Thoracic aorta (tissue), 2 donors: ENCODE measurements at places on chromosomes 1 and 21.

DNA sequence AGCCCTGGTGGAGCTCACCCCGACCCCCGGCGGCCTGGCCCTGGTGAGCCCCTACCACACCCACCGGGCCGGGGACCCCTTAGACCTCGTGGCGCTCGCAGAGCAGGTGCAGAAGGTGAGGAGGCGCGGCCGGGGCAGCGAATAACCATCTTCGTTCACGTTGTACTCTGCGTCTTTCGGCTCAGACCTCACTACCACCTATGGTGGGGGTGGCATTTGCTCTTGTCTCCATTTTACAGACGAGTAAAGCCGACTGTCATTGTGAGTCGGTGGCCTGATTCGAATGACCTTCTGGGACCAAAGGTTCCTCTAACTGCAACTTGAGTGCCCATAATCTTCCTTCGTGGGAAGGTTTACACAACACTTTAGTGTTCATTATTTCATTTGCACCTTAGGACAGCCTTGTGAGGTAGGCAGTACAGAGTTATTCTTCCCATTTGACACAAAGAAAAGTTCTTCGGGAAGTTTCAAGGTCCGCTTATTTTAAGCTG is 506 bp downstream of the C1orf50 start:
- DNase-seq = no peak

DNA sequence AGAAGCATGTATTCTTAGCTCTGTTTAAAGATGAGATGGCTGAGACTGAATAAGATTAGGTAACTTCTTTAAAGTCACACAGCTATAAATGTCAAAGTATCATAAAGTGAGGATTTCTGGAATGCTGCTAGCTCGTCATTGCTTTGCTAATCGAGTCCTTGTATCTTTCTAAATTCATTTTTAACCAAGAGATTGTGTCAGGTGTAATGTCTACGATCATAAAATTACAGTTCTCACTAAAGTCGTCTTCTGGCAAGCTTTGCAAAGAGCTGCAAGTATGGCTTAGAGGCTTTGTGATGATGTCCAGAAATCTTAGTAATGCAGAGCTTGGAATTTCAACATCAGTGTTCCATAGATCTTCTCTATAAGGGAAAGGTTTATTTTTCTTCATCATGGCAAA is 569.8 kb downstream of the LMO4 start:
- no peak for DNase-seq

DNA sequence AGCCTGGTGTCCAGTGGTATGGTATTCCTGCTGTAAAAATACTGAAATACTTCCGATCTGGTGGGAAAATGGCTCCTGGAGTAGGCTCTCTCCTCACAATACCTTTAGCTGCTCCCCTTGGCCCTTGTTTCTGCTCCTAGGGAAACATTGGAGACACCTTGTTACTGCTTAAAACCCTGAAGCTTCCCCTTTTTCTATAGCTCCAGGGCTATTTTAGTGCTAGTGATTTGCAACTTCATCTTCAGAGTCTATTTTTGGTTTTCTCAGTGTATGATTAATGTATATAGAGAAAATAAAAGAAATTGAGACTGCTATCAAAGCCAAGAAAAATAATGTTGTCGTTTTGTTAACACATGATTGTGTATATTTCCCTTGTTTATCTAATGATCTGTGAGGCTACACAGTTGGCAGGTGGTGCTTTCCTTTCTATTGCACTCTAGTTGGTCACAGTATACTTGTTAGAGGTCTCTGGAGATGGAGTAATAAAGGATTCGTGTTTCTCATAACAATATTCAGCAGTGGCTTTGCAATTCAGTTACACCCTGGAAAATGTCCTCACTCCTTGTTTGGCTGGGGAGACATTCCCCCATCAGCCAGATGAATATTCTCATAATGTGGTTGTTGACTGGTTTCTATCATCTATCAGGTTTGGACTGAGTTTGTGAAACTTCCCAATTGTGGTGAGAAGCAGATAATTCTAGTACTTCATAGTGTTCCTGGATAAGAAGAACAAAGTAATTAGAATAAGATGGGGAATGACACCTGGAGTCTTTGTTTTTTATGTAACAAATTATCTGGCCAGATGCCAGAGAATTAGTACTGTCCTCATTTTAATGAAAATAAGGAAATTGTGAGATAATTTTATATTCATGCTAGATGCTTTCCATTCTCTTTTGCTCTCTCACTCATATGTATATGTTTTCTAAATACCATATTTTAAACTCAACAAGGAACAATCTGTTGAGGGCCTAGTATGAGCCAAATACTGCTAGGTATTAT is 44.8 kb upstream of the CACYBP start:
- no peak for DNase-seq

- peak; percentile 27 for DNase-seq
Measured at GRCh38 chr1:201023517-201023902, at the start of gene KIF21B. TSS of gene KIF21B (minus strand) at chr1:201023714. CDS start at chr1:201023383, 331 bp downstream.

DNA sequence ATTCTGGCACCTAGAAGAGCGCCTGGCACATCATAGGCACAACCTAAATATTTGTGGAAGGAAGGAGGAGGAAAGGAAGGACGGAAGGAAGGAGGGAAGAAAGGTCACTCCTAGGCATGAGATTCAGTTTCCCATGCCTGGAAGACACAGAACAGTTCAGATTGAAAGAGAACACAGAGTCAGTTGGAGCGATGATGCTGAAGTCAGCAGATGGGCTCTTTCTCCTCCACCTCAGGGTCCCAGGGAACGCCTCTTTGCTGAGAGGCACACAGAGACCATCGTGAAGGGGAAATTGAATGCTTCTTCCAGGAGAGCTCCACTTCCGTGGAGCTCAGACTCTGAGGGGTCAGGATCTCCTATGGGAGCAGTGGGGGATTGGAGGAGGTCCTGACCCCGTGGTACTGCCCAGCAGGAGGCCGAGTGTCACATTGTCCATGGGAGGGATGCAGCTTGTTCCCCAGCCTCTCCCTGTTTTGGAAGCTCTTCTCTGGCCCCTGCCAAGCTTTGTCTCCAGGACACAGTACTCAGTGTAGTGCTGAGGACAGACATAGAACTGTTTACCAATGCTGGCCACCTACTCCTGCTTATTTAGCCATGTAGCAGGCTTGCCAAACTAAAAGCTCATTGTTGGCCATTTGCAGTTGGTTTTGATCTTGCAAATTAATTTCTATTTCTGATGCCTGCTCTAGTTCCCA is 2.4 kb downstream of the MYBPHL start:
- DNase-seq = no peak

DNA sequence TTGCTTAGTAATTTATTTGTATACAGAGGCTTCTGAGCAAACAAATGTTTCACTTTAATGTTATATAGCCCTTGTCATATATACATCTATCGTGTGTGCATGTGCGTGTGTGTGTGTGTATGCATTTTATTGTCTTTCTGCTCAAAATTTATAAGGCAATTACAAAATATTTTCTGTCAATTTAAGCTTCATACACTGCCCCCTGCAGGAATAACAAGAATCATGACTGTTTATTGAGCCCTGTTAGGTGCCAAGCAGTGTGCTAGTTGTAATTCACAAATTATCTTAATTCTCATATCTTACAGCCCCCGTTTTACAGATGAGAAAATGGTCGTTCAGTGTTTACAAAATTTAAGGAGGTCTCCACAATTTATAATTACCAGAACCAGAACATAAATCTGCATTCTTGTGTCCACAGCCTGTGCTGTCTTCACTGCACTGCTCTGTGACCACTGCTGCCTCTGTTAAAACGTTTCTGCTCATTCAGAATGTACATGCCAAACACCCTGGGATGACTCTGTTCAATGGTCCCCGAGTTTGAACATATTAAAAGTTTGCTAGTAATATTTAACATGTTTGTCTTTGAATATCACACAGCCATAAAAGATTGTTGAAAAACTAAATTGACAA is 181.3 kb downstream of the ATP6V1G3 start:
- DNase-seq = no peak

DNA sequence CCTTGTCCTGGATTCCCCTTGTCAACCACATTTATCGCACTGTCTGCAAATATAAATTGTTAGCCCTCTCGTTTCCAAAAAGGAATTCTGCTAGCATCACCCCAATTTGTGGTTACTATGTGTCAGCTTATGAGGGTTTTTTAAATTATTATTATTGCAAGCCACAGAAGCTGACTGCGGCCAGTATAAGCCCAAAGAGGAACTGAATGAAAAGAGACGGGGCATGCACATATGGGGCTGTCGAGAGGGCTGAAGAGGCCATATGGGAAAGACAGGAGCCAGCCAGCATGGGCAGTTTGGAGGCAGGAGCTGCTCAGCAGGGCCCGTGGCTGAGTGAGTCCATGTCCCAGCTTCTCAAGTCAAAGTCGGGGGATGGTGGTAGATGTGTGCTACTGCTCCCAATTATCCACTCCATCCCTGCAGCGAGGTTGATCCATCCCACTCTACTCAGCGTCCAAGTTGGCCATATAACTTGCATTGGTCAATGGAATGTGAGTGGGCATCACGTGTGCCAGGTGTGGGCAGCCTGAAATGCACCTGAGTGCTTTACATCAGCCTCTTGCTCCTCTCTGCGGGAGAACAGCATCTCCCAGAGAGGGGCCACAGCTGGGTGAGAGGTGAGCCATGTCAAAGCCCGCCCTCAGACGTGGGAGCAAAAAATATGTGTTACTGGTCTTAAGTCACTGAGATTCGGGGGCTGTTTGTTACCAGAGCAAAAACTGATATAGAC is 37.6 kb upstream of the LDLRAP1 start:
- DNase-seq = no peak

DNA sequence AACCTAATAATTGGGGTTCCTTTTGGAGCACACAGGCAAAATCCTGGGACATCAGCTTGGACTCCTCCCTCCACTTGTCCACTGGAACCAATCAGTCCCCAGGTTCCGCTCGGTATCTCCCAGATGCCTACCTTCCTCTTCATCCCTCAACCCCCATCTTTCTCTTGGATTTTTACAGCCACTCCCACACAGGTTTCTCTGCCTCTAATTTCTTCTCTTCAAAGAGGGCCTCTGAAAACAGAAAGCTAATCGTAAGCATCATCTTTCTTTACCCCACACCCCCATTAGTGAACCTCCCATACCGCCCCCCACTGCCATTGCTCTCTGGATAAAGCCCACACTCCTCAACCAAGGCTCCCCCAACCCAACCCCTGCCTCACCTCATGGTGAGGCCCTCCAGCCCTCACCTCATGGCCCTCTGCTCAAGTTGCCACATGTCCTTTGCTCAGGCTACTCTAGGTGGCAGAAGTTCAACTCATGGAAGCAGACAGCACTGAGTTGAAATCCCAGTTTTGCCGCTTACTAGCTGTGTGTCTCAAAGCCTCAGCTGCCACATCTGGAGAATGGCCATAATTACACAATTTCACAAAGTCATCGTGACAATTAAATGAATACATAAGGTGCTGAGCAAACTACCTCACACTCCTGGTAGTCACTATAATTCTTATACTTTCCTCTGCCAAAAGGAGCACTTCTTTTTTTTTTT is 18.1 kb upstream of the WASF2 start:
- no peak for DNase-seq

DNA sequence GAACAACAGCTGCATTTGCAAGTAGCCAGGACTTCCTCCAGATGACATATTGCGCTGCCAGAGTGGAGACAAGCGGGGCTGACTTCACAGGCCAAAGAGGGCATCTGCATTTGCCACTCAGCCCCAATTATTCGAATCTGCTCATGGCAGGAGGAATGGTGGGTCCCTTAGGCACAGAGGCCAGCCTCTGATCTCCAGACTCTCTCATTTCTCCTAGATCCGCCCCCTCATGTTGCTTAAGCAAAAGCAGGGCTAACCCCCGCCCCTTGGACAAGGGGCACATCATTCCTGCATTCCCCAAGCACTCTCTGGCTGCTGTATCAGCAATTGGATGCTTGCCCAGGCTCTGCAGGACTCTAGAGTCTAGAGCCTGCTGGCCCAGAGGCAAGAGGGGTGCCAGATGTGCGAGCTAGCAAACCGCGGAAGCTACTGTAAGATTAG is 262.4 kb downstream of the ST6GALNAC3 start:
- DNase-seq = peak; percentile 32

- DNase-seq = no peak
Measured at GRCh38 chr1:218778257-218779126, 395.2 kb upstream of the LYPLAL1 start.

DNA sequence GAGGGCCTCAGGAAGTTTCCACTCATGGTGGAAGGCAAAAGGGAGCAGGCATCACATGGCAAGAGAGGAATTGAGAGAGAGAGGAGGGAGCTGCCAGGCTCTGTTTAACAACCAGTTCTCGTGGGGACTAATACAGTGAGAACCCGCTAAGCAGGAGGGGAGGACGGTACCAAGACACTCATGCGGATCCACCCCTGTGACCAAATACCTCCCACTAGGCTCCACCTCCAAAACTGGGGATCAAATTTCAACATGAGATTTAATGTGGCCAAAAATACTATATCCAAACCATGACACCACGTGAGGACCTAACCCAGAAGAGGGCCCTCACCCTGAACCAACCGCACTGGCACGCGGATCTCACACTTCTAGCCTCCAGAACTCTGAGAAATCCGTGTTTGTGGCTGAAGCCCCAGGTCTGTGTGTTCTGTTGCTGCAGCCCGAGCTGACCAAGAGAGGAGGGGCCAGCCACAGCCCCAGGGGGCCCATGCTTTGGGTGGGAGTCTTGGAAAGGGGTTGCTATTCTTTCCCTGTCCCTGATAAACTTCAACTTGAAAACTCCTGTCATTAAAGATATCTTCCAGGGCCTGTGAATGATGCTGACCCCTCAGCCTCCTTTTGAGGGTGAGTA is 32.0 kb downstream of the TRIM67 start:
- no peak for DNase-seq

DNA sequence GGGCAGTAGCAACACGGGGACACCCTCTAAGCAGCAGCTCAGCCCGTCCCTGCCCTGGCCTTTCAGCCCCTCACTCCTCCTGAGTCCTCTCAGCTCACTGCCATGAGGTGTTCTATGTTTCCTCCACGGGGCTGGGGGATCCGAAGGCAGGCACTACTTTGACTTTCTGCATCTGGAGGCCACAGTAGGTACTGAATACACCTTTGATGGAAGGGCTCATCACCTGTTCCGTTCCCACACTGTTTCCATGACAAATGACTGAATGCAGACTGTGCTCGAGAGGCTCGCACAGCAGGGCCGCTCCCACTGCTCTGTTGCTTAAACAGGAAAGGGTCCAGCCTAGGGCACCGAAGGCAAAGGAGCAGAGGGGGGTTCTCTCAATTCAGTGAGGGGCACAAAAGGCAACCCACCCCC is 77.6 kb upstream of the DNAH14 start:
- DNase-seq = no peak

DNA sequence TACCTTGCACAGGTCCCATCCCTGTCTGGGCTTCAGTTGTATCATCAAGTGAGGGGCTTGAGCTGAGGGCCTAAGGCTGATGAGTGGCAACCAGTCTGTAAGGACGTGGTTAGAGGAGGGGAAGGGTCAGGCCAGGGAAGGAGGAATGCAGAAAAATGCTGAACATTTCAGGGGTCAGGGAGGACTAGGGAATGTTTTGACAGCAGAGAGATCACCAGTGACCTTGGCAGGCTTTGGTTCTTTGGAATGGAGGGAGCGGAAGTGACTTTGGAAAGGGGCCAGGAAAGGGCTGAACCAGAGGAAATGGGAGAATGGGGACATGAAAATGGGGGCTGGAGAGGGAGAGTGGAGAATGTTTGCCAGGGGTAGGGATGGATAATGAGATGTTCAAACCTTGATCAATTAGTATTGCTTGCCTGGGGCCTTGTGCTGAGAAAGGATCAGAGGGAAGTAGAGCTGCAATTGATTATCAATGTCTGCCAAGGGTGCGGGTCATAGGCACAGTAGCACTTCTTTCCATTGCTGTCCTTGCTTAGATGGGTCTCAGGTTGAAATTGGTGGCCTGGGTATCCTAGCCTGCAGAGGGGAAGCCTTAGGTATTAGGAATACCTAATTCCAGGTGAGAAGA is 7.4 kb downstream of the LDLRAP1 start:
- no peak for DNase-seq
